NCI-H1105 (cell line): ENCODE measurements at places on chromosomes 6 and 20.
A peak's percentile ranks its signal among the peaks of the same experiment; 100 is the strongest.

- peak; percentile 63 for DNase-seq
Measured at GRCh38 chr20:33211817-33212424, 5.2 kb upstream of the BPIFA3 start.

DNA sequence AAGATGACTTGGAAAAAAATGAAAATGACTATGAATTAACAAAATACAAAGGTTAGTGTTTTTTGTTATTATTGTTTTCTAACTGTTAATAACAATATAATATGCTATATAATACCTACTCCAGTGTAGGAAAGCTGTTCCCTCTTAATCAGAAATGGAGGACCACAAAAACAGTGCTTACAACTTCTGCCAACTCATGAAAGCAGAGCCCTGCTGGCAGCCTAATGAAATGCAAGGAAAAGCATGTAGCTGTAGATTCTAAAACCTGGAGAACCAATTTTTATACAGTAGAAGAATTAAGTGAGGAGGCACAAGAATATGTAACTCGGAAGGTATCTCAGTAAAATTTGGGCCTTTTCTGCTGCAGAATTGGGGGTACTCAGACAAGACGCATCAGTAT is 29.4 kb downstream of the PHIP start:
- peak; percentile 13 for DNase-seq

DNA sequence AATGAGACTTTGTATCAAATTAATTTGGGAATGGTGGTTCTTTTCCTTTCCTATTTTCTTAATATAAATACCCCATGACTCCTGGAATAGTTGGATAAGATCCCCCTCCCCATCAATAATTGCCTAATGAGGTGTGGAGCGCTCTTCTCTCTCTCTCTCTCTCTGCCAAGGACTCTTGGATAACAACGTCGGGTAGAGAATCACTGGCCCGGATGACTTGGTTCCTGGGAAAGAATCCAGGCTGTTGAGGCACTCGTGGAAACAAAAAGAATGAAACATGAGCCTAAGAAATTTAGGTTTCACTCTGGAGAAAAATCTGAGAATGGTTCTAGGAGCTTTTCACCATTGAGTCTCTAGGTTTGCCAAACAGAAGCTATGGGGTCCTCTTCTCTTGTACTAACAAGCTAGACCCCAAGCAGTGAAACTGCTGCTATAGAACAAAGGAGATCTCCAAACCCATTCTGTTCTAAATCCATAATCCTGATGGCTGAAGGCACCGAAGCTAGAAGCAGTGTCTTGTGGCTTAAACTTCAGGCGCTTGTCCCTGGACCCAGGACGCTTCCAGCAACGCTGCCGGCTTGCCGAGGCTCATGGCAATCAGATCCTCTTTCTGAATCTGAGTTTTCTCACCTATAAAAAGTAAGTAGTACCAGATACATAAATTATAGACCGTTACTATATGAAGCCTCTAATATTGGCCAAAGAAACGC is 241.6 kb upstream of the BTBD3 start:
- no peak for DNase-seq

DNA sequence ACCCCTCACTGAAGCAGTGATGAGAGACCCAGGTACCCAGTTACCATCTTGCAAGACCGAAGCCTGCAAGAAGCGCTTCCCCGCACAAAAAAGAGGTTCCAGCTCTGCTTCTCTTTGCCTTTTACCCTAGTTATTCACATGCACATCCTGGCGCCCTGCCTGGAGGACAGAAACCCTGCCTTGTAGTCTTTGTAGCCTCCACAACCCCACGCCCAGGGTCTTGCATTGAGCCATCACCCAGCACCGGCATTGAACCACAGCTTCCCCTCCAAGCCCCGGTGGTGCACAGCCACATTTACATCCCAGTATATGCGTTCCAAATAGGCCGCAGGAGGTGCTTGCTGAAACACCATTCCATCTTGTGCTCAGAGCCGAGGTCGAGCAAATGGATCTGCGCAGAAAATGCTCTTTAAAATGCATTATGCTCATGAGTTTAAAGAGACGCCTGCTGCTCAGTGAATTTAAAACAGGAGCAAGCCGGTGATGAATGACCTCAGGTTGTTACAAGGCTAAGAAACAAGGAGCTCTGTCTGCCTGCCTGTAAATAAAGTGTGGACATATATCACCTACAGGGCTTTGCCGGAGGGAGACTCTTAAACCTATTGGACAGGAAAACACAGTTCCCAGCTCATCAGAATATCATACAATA is 61.7 kb downstream of the GNAS-AS1 start:
- DNase-seq = no peak

DNA sequence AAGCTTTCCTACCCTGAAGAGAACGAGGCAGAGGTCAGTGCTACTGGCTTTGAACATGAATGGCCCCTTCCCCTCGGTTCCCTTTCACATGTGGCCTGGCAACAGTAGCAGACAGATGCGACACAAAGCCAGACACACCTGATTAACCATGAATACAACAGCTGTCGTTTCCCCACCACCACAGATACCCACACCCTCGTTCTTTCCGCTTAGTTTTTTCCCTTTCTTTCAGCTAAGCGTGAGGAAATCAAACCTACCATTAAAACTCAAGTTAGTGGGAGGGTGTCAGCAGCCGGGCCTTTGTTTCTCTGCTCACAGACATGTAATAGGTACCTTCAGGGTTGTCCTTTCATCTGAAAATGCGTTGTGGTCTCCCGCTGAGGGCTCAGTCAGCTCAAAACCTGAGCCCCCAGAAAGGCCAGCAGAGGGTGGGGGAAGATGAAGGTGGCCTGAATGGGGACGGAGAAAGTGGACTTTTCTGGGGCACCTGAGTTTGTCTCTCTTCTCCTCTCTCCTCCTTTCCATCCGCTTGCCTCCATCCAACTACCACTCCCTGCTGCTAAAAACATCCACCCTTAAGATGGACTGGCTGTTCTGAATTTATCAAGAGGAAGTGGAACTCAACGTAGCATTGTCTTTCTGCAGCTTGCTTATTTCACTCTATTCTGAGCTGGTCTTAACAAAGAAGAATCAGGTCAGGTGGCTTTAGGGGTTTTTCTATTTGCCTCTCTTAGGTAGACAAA is 516.6 kb upstream of the JARID2 start:
- DNase-seq = no peak

- no peak for DNase-seq
Measured at GRCh38 chr6:38760097-38760496, 45.0 kb downstream of the DNAH8 start.

DNA sequence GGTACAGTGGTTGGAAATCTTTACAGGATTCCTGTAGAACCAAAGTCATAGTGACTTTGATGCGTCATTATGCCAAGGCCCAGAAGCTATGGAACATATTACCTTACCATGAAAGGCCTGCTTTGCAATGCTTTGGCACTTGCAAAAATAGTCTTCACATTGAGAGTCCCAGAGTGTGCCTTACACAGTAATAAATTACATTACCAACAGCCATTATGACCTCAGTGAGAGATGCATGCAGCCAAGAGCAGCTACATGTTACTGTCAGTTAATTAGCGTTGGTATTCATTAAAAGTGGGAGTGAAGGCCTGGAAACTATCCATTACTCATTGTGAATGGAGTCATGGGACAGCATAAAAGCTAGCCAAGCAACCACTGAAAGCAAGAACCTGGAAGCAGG is 39.2 kb upstream of the HDDC2 start:
- DNase-seq = no peak

GRCh38 chr6:116055513-116055912 is 5.2 kb downstream of the FRK start:
- DNase-seq = no peak

- DNase-seq = no peak
Measured at GRCh38 chr20:3270051-3270450, 31.1 kb upstream of the SLC4A11 start.

- no peak for DNase-seq
Measured at GRCh38 chr20:15515691-15516090, 1057.6 kb downstream of the KIF16B start.

DNA sequence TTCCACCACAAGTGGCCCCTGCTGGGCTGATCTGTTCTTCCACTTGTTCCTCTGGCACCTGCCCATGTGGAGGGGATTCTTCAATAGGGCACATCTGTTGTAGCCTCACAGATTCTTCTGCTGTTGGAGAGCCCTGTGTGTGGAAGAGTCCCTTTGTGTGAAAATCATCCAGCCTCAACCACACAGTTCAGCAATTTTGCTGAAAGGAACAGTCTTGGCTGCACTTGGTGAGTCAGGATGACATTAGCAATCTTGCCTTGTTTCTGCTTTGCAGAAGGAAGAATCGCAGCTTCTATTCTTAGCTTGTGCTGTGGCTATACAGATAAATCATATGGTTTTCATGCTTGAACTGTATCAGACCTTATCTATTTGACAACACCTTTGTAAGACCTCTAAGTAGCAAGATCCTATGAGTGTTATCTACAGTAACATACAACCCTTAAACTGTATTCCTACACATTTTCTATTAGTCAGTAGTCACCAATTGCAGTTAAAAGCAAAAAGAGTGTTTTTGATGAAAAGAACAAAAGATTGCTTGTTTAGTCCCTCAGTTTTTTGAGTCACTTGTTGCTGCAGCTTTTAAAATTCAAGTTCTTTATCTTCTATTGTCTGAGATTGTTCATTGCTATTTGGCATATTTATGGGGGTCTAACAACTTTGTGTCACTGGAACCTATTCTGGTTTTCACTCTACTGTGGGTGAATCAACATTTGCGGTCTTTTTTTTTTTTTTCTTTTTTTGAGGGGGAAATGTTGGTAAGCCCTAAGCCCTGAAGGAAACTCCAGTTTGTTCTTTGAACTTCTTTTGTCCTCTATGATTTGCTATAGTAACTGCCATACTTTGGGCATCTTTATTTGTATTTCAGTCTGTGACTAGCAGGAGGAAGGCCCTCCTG is 231.6 kb downstream of the TFAP2B start:
- DNase-seq = no peak

GRCh38 chr6:40425192-40425919 is 161.8 kb downstream of the LRFN2 start:
- DNase-seq = peak; percentile 22

DNA sequence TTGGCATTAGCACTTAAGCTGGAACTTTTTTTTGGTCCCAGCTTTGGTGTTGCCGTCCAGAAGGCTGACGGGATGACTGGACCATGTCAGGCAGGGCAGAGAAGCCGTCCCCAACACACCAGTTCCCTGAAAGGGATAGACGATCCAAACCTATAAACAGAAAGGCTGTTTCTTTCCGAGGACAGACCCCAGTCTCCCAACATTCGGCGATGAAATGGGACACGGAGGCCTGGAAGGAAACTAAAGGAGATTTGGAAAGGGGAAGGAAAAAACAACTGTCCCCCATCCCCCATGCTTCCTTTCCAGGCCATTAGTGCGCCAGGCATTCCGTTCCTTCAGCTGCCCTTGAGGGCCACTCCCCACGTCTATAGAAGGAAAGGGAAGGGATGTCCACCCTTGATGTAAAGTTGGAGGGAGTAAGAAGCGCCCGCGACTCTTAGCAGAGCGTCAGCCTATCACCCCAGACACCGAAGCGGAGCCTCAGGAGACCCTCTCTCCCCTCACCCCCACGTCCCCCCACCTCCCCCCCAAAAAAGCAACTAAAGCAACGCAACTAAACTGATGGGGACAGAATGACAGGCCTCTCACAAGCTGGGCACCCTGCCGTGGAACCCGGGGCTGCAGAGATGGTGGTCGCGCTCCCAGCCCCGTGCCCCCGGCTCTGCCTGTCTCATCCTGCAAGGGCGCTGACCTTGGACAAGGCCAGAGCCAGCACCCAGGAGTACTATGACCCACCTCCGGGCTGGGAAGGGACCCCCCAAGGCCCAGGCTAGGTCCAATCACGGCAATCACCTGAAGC is 638 bp downstream of the BLCAP start:
- DNase-seq = no peak

GRCh38 chr6:157879034-157879872 is 56.2 kb downstream of the SNX9 start:
- DNase-seq = no peak

GRCh38 chr6:161242779-161243693 is 30.8 kb downstream of the AGPAT4 start:
- DNase-seq = no peak

DNA sequence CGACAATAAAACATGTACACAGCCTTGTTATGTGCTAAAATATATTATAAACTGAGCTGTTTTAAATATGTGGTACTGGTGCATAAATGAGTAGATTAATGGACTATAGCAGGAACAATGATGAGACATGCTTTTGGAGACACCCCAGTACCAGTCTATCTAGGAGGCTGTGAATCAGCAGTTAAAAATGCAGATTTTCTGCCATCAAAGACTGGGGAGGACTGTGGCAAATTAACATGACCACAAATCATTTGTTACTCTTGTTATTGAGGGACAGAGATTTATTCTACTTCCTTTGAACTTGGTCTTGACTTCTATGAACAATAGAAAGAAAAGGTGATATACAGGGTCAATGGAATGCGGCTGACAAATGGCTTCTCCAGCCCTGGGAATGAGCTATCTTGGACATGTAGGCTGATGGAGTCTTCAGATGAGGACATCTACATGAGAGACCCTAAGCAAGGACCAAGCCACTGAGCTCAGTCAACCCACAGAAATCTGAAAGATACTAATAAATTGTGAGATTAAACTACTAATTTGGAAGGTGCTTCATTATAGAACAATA is 551.7 kb upstream of the GJE1 start:
- DNase-seq = no peak

- DNase-seq = no peak
Measured at GRCh38 chr6:6645261-6645917, 56.9 kb downstream of the LY86 start.

DNA sequence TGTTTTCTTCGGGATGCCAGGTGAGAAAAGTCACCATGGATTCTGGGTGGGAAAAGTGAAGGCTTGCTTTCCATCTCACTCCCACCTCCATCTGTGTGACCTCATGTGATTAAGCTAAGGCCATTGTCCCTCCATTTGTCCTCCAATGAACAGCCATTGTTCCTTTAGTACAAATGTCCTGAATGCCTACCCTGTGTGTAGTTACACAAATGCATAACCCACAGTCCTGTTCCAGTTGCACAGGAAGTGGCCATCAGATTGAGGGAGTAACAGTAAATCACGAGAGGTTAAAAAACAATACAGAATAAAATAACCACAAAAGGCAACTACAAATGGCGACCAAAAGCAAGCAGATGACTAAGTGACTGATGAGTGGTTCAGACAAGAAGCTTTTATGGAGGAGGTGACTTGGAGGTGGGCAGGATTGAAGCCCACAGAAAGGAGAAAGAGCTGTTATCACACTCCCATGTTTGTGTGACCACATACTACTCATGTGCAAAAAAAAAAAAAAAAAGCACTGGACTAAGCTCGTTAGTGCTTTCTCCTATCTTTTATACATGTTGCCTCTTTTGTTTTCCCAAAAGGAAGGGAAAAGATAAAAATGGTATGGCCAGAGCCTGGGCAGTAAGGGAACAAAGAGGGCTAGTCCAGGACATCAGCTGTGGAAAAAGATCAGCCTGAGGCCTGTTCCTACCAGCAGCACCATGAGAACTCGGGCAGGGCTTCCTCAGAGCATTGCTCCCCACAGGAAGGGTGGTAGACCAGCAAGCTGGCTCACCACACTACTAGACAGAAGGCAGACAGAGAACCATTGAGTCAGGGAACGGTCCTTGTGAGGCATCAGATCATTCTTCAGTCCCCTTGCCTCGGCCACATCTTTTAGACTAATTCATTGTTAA is 111.0 kb downstream of the TFAP2A start:
- DNase-seq = no peak
